Right atrium auricular region (tissue), 2 donors: ENCODE measurements at places on chromosomes 5 and 9. TPM values are rescaled to one million over a fixed set of nuclear protein-coding genes. Genes with fewer than 3 reads are reported as not detected.
A peak's percentile ranks its signal among the peaks of the same experiment; 100 is the strongest.

GRCh38 chr5:115375893-115376292 lies 79.4 kb upstream of the CCDC112 start:
- H3K4me3 ChIP-seq, result no peak overlapping the region
- no peaks in the 10 kb centered on the region for H3K27me3 ChIP-seq
- H3K27ac ChIP-seq, result peak overlapping the region; percentile 44
- H3K36me3 ChIP-seq, result no peaks in the 10 kb centered on the region
- DNase-seq, result no peak

DNA sequence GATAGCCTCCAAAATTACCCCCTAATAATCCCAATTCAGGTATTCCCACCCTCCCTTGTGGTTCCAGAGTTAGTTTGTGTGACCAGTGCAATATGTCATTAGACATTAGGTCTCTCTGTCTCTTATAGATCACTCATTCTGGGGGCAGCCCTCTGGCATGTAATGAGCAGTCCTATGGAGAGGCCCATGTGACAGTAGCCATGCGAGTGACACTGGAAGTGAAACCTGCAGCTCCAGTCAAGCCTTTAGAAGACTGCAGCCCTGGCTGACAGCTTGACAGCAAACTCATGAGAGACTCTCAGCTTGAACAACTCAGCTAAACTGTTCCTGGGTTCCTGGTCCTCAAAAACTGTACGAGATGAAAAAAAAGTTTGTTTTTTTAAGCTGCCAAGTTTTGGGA lies 54.0 kb upstream of the HSPB3 start:
- H3K36me3 ChIP-seq, result no peaks in the 10 kb centered on the region
- H3K4me3 ChIP-seq, result no peak overlapping the region
- DNase-seq, result no peak
- H3K4me1 ChIP-seq, result no peaks in the 10 kb centered on the region
- no peaks in the 10 kb centered on the region for H3K27me3 ChIP-seq

DNA sequence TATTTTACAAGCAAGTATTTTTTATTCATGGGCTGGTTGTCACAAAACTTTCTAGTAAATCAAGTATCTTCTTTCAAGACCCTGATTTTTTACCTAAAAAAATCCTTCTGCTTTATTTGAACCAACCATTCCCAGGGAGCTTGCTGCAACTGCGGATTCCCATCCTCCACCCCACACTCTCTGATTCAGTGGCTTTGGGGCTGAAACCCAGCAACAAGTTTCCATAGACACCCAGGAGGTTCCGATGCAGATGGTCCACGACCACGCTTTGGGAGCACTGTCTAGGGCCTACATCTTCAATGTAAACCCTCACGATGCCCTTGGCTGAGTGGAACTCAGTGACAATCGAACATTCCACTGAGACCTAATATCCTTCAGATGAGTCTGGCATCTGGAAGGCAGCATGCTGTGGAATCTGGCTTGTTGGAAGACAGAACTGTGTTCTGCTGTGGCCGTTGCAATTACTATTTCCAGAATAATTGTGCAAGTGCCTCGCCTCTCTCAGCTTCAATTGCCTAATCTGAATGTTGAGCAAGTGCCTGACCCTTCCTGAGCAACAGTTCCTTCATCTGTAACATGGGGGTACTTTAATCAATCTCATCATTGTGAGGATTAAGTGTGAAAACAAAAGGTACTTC lies 105.1 kb downstream of the INSYN2B start:
- no peak overlapping the region for H3K27ac ChIP-seq
- H3K36me3 ChIP-seq, result no peaks in the 10 kb centered on the region
- no peaks in the 10 kb centered on the region for H3K27me3 ChIP-seq
- H3K4me3 ChIP-seq, result no peak overlapping the region

DNA sequence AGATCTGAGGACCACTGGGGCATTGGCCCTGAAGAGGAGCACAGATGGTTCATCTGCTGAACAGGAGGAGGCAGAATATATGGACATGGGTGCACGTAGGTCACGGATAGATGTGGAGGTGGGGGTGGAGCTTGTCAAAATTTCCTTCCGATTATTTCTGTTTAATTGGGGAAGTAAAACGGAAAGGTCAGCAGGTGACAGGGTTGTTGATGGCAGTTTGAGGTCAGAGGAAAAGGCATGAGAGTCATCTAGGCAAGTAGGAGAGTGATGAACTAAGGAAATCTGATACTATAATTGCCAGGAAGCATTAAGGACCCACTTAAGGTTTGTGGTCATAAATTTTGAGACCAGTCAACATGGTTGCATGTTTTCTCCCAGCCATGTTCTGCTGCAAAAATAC lies 8.4 kb upstream of the FAM81B start:
- H3K36me3 ChIP-seq, result no peaks in the 10 kb centered on the region
- no peak overlapping the region for H3K27ac ChIP-seq
- no peak overlapping the region for H3K4me3 ChIP-seq
- no peak for DNase-seq
- no peaks in the 10 kb centered on the region for H3K4me1 ChIP-seq

GRCh38 chr9:126919193-126919592 lies 4.6 kb downstream of the RALGPS1 start:
- H3K4me3 ChIP-seq, result no peak overlapping the region
- H3K27me3 ChIP-seq, result no peaks in the 10 kb centered on the region
- no peaks in the 10 kb centered on the region for H3K36me3 ChIP-seq
- no peak for DNase-seq
- no peak overlapping the region for H3K27ac ChIP-seq

ENTPD8 gene
- total RNA-seq, result not detected

DNA sequence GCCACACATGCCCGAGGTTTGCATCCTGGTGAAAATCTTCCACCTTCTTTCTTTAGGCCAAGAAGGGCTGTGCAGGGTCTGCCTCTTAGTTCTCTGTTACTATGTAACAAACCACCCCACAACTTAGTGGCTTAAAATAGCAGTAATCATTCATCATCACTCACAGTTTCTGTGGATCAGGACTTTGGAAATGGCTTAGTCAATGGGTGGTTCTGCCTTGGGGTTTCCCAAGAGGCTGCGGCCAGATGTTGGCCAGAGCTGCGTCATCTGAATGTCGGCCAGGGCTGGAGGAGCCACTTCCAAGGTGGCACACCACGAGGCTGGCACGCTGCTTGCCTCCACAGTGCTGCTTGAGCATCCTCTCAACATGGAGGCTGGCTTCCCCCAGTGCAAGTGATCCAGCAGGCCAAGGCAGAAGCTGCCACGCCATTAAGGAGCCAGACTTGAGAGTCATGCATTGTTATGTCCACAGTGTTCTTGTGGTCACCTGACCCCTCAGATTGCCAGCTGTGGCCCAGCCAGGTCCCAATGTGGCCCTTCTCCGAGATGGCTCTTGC lies 135.2 kb downstream of the RXRA start:
- H3K4me1 ChIP-seq, result peaks cover 28% of the 10 kb centered on the region
- no peak for DNase-seq
- H3K27me3 ChIP-seq, result no peaks in the 10 kb centered on the region
- H3K36me3 ChIP-seq, result no peaks in the 10 kb centered on the region

- H3K27me3 ChIP-seq, result no peaks in the 10 kb centered on the region
- H3K4me3 ChIP-seq, result no peak overlapping the region
- H3K4me1 ChIP-seq, result no peaks in the 10 kb centered on the region
- DNase-seq, result no peak
These were observed 533.9 kb upstream of the NUDT12 start for GRCh38 chr5:104096451-104096850.

GRCh38 chr9:77511525-77511924 lies 136.6 kb downstream of the GNA14 start:
- H3K27ac ChIP-seq, result no peak overlapping the region
- H3K4me1 ChIP-seq, result peaks cover 37% of the 10 kb centered on the region
- DNase-seq, result no peak
- H3K4me3 ChIP-seq, result no peak overlapping the region

NIPBL gene
- total RNA-seq, result 43.1 TPM

- H3K27ac ChIP-seq, result no peak overlapping the region
- no peaks in the 10 kb centered on the region for H3K4me1 ChIP-seq
- DNase-seq, result no peak
- no peaks in the 10 kb centered on the region for H3K27me3 ChIP-seq
- no peaks in the 10 kb centered on the region for H3K36me3 ChIP-seq
These were observed 69.6 kb downstream of the EPB41L4B start for GRCh38 chr9:109251080-109251775.

FABP6 gene
- not detected for total RNA-seq

LCN1 gene
- not detected for total RNA-seq

- no peak overlapping the region for H3K4me3 ChIP-seq
- no peak for DNase-seq
- no peak overlapping the region for H3K27ac ChIP-seq
- H3K4me1 ChIP-seq, result peaks cover 3% of the 10 kb centered on the region
- peaks cover 41% of the 10 kb centered on the region for H3K36me3 ChIP-seq
These were observed 4.0 kb downstream of the SEC61B start for GRCh38 chr9:99226054-99226453.

FOXD4L3 gene
- not detected for total RNA-seq

GRCh38 chr9:5072871-5073270 lies 87.8 kb downstream of the JAK2 start:
- no peaks in the 10 kb centered on the region for H3K27me3 ChIP-seq
- H3K4me3 ChIP-seq, result no peak overlapping the region
- H3K4me1 ChIP-seq, result no peaks in the 10 kb centered on the region
- H3K27ac ChIP-seq, result no peak overlapping the region

MAMDC4 gene
- 1.7 TPM for total RNA-seq

DNA sequence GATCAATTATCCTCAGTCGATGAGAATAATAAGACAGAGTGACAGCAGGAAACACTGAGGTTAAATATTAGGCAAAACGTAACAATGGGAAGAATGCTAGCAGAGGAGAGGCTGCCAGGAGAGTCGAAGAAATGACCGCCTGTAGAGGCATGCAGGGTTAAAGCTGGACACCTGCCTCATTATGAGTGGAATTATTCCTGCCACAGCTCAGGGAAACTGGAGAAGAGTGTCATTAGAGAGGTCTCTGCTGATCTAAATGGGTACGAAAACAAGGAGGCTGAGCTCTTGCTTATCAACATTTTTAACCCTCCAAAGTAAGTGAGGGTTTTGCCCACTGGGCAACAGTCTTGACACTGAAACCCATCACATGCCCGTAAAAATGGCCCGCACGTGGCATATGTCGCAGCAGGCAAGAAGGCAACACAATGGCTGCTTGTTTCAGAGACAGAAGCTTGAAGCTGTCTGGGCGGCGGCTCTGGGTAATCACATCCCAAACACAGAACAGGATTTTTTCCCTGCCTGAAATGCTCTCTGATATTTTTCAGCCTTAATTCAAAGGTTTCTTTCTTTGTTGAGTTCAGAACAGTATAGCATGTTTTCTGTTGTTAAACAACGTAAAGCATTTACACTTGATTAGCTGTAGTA lies 118.7 kb downstream of the MED27 start:
- peak overlapping the region; percentile 35 for H3K27ac ChIP-seq
- no peaks in the 10 kb centered on the region for H3K27me3 ChIP-seq
- H3K36me3 ChIP-seq, result no peaks in the 10 kb centered on the region
- DNase-seq, result no peak
- H3K4me3 ChIP-seq, result no peak overlapping the region
- no peaks in the 10 kb centered on the region for H3K4me1 ChIP-seq

DNA sequence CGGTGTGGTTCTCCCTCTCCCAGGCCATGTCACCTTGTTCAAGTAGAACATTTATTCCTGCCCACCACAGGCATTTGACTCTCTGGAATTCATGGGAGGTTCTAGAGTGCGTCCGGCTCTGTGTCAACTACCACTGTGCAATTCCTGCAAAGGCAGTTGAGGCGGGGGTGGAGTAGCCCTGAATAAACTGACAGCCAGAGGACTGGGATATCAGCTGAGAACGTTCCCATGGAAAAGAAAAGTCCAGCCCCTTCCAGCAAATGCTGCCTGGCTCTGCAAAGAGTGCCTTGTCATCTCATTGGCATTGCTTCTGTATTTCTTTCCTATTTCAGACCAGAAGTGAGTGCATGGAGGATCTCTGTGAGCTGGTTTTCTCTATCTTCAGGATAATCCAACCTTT lies 18.9 kb upstream of the MEGF9 start:
- peaks cover 39% of the 10 kb centered on the region for H3K4me1 ChIP-seq
- no peak overlapping the region for H3K4me3 ChIP-seq
- no peaks in the 10 kb centered on the region for H3K27me3 ChIP-seq
- H3K27ac ChIP-seq, result no peak overlapping the region

DNA sequence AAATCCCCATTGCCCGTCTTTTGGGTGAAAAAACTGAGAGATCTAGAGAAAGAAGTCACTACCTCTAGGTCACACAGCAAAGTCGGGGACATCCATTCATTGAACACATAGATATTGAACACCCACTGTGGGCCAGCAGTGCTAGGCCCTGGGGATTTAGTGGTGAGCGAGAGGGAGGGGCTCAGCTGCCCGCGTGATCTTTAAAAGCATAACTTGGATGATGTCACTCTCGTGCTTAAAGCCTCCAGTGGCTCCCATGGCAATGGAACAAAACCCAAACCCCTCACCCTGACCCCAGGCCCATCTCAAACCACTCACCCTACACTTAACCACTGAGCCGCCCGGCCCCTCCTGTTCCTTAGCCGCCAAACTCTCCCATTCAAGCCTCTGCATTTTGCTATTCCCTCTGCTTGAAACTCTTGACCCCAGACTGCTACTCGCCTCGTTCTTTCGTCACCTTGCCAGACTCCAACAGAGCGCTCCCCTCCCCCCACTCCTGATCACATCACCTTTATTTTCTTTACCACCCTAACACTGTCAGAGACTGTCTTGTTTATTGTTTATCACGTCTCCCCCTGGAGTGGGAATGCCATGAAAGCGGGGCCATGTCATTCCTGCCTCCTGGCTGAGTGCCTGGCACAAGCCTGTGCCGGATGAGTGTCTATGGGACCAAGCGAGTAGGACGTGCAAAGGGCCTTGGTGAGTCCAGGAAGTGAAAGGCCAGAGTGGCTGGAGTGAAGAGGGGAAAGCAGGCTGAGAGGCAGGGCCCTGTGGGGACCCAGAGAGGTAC lies 710 bp upstream of the PIP5KL1 start:
- peaks cover 5% of the 10 kb centered on the region for H3K27me3 ChIP-seq
- H3K36me3 ChIP-seq, result no peaks in the 10 kb centered on the region
- H3K27ac ChIP-seq, result no peak overlapping the region
- DNase-seq, result no peak
- peaks cover 55% of the 10 kb centered on the region for H3K4me1 ChIP-seq

ADAMTS19 gene
- total RNA-seq, result 0.59 TPM

DNA sequence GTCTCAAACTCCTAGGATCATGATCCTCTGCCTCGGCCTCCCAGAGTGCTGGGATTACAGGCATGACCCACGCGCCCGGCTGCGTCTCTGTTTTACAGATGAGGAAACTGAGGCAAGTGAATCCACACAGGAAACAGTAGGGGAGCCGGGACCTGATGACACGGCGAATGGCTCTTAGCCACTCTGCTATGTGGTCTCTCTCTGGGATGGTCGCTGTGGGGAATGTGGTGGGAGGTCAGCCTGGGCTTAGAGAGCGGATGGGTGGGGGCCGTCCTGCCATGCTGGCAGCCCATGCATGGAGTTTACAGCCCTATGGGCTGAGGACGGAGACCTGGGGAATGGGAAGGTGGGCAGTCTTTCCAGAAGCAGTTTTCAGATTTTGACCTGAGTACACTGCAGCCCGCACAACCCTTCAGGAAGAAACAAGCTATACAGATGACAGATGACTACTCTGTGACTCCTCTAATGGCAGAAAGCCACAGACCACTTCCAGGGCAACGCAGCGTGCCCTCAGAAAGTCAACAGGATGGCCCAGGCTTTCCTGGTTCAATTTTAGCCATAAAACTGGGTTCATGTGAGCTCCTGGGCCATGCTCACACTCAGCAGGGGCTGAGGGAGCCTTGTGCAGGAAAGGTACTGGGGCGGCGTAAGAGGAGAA lies 136.1 kb upstream of the RAPGEF1 start:
- H3K36me3 ChIP-seq, result no peaks in the 10 kb centered on the region
- no peaks in the 10 kb centered on the region for H3K4me1 ChIP-seq
- DNase-seq, result no peak
- H3K4me3 ChIP-seq, result no peak overlapping the region
